Activated T-helper 17 cell treated with anti-CD3 and anti-CD28 coated beads, Interleukin-2, amount 50 U/mL, for 72 hours (primary cell): ENCODE measurements at places on chromosomes 7 and 10. TPM values are rescaled to one million over a fixed set of nuclear protein-coding genes. Genes with fewer than 3 reads are reported as not detected.

Gene ZC3HAV1L
- total RNA-seq, result 23.6 TPM

Gene TRUB1
- 19.8 TPM for total RNA-seq

DNA sequence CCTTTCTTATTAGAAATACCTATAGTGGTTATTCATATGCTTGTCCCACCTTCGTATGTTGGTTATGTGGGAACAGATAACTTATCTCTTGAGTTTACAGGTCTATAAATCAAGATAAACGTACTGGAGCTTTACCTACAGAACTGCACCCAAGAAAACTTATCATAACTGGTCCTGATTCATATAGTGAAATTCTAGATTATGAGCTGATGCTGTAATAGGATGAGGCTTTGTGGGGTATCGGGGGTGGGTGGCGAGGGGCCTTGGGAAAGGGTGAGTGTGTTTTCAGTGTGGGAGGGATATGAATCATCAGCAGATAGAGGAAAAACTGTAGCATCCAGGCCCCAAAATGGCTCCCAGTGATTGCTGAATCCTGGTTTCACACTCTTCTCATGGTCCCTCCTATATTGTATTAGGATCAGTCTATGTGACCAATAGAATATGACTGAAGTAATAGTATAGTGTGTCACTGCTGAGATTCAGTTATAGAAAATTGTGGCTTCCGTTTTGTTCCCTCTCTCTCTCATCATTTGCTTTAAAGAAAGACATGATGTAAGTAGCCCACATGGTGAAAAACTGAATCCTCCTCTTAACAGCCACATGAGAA, 706.8 kb upstream of the LRRTM3 start:
- peak; percentile 78 for ATAC-seq

DNA sequence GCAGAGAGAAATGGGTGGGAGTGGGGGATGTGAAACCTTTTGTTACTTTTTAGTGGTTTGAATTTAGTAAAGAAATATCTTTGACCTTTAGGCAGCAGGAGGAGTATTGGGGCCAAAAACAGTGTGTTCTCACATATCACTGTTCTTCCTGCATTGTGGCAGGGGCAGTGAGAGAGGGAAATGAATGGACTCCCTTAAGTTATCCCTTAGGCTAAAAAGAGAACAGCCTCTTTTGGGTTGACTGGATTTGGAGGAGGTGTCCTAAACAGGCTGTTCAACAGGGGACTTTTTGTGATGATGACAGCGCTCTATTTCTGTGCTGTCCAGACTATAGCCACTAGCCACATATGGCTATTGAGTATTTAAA, 22.3 kb downstream of the ZNF775 start:
- no peak for ATAC-seq

DNA sequence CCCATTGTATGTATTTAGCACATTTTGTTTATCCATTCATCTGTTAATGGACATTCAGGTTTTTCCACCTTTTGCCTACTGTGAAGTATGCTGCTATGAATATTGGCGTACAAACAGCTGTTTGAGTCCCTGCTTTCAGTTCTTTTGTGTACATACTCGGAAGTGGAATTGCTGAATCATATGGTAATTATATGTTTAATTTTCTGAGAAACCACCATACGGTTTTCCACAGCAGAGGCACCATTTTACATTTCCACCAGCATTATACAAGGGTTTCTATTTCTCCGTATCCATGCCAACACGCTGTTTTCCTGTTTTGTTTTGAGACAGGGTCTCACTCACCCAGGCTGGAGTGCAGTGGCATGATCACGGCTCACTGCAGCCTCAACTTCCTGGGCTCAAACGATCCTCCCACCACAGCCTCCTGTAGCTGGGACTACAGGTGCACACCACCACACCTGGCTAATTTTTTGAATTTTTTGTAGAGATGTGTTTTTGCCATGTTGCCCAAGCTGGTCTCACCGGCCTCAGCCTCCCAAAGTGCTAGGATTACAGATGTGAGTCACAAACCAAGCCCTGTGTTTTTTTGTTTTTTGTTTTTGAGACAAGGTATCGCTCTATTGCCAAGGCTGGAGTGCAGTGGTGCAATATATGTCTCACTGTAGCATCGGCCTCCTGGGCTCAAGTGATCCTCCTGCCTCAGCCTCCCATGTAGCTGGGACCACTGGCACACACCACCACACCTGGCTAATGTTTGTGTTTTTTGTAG, 22.1 kb upstream of the FBXW4 start:
- ATAC-seq, result peak; percentile 95
